ENCODE measurements at places on chromosomes 4 and X.

DNA sequence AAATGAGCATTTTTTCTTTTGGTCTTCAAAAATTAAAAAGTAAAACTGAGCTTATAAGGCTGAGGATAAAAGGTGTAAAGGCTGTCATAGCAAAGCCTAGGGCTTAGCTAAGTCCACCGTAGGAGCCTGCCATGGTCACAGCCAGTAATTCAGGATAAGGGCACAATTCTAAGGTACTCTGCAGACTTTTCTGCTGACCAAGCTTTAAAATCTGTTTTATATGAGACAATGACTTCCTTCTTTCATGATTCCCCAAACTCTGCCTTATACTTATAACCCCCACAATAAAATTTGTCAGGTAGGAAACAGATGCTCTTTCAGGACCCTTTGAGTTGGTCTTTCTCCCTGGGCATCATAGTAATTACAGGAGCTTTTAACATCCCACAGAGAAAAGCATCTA, 138.5 kb downstream of the COL4A6 start:
- no peak for DNase-seq

- no peak for DNase-seq
Measured at GRCh38 chr4:65635051-65635821, 35.1 kb downstream of the EPHA5 start.

DNA sequence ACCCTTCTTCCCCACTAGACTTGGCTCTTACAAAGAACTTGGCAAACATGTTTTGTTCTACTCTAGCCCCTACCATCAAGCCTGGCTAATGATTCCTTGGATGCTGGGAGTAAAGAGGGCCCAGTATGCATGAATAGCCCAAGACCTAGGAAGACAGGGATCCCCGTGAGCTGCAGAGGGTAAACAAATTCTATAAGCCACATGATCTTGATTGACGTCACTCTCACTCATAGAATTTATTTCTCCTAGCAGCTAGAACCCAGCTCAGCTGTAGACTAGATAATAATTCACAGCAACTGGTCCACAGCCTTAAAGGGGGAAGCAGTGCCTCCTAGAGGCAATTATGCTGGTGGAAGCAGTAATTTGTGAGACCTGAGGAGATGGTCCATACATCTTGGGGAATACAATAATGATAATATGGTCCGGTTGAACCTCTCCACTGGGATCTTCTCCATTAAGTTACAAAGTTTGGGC, 16.1 kb upstream of the USO1 start:
- peak; percentile 34 for DNase-seq

GRCh38 chr4:156052116-156052515, 98.5 kb upstream of the CTSO start:
- DNase-seq: no peak

GRCh38 chr4:13988353-13989305, 361.1 kb upstream of the BOD1L1 start:
- no peak for DNase-seq

DNA sequence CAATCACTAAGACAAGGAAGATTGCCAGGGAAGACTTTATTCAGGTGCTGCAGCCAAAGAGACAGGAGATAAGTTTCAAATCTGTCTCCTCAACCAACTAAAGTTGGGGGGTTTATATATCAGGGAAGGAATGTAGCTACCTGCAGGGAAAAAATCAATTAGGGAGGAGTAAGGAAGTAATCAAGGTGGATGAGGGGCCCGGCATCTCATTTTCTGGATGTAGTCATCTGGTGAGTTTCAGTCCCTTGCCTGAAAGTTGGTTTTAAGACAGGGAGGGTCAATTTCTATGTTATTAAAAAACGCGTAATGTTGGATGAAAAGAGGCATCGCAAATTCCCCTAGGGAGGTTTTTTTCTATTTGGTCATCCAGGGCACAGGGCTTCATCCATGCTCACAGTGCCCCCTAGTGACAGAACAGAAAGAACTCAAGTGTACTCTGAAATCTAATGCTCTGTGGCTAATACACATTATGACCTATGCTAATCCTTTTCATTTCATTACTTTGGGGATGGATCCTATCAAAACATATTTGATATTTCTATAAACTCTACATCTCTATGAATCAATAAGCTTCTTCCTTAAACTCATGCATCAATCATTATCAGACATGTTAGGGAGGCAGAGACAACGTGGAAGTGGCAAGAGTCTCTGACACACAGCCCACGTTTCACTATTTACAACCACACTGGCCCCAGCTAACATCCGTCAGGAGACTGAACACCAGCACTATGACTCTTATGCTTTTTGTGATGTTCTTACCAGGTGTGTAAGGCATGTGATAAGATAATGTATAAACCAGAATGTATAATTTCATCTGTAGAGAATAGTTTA, 1577.0 kb upstream of the TENM3 start:
- DNase-seq: no peak

- no peak for DNase-seq
Measured at GRCh38 chrX:18698737-18699650, 8.5 kb upstream of the PPEF1 start.

GRCh38 chr4:55099816-55100215, 25.6 kb downstream of the KDR start:
- DNase-seq: no peak
